T-cell (primary cell): ENCODE measurements at places on chromosomes 2 and 18. TPM values are rescaled to one million over a fixed set of nuclear protein-coding genes. Genes with fewer than 3 reads are reported as not detected.

The TRIM43 gene
- not detected for total RNA-seq

GRCh38 chr2:149021271-149021719, 17.2 kb upstream of the LYPD6B start:
- DNase-seq: no peak
- no peaks in the 10 kb centered on the region for H3K27me3 ChIP-seq
- H3K4me1 ChIP-seq: peaks cover 3% of the 10 kb centered on the region
- no peak overlapping the region for H3K27ac ChIP-seq

- H3K36me3 ChIP-seq: no peaks in the 10 kb centered on the region
- DNase-seq: no peak
- peaks cover 16% of the 10 kb centered on the region for H3K27me3 ChIP-seq
These were observed 20.1 kb upstream of the LTBP1 start for GRCh38 chr2:32926708-32927084.

The SERPINB3 gene
- not detected for total RNA-seq

The DLGAP1 gene
- 0.25 TPM for total RNA-seq

The VSNL1 gene
- total RNA-seq: 0.22 TPM

The CBLN2 gene
- total RNA-seq: not detected

The PSTPIP2 gene
- total RNA-seq: 16.0 TPM

GRCh38 chr2:18454692-18455235, 105.7 kb downstream of the RDH14 start:
- H3K36me3 ChIP-seq: no peaks in the 10 kb centered on the region
- no peak overlapping the region for H3K27ac ChIP-seq
- no peak for DNase-seq
- H3K27me3 ChIP-seq: no peaks in the 10 kb centered on the region

The COL5A2 gene
- total RNA-seq: 1.3 TPM

- H3K27ac ChIP-seq: peak overlapping the region; percentile 80
- no peak overlapping the region for H3K4me3 ChIP-seq
- DNase-seq: peak; percentile 63
- H3K4me1 ChIP-seq: peaks cover 19% of the 10 kb centered on the region
- no peaks in the 10 kb centered on the region for H3K36me3 ChIP-seq
- no peaks in the 10 kb centered on the region for H3K27me3 ChIP-seq
These were observed 8.1 kb upstream of the SOS1 start for GRCh38 chr2:39128919-39129391.

The CIB4 gene
- total RNA-seq: not detected

GRCh38 chr2:233422050-233422639, 67.9 kb downstream of the DGKD start:
- H3K4me1 ChIP-seq: peaks cover 58% of the 10 kb centered on the region
- peaks cover 10% of the 10 kb centered on the region for H3K36me3 ChIP-seq
- peak overlapping the region; percentile 41 for H3K4me3 ChIP-seq
- H3K27me3 ChIP-seq: no peaks in the 10 kb centered on the region
- peak overlapping the region; percentile 76 for H3K27ac ChIP-seq
- peak; percentile 76 for DNase-seq

The SOWAHC gene
- total RNA-seq: 0.56 TPM

The ATP6V1C2 gene
- total RNA-seq: not detected

GRCh38 chr2:98446850-98447249, 2.2 kb downstream of the INPP4A start:
- H3K27me3 ChIP-seq: no peaks in the 10 kb centered on the region
- DNase-seq: no peak
- peak overlapping the region; percentile 87 for H3K4me3 ChIP-seq
- peak overlapping the region; percentile 77 for H3K27ac ChIP-seq
- H3K4me1 ChIP-seq: peaks cover 50% of the 10 kb centered on the region
- H3K36me3 ChIP-seq: no peaks in the 10 kb centered on the region

The STK16 gene
- total RNA-seq: 26.6 TPM

The MC5R gene
- total RNA-seq: not detected

The DUSP2 gene
- total RNA-seq: 418 TPM

The MRO gene
- not detected for total RNA-seq
